Mesangial cell (primary cell): ENCODE measurements at places on chromosomes 6 and 20. TPM values are rescaled to one million over a fixed set of nuclear protein-coding genes. Genes with fewer than 3 reads are reported as not detected.

SOBP gene
- 0.63 and 0.98 TPM in 2 replicates for total RNA-seq

MLIP gene
- 0.25 TPM in 1 of 2 replicates, not detected in the other for total RNA-seq

SEMG1 gene
- not detected in 2 replicates for total RNA-seq

SPTLC3 gene
- total RNA-seq, result 3.7 and 8.7 TPM in 2 replicates

GHRH gene
- total RNA-seq, result not detected in 2 replicates

REM1 gene
- total RNA-seq, result not detected in 2 replicates

IMPG1 gene
- not detected in 2 replicates for total RNA-seq

KCNQ5 gene
- total RNA-seq, result 0.89 and 2.9 TPM in 2 replicates

HLA-DPB1 gene
- 6.8 and 41.1 TPM in 2 replicates for total RNA-seq

DYNLT1 gene
- 99.3 and 111 TPM in 2 replicates for total RNA-seq

CEP57L1 gene
- 8.0 and 14.3 TPM in 2 replicates for total RNA-seq

XRN2 gene
- total RNA-seq, result 57.8 and 58.3 TPM in 2 replicates

PAX1 gene
- total RNA-seq, result not detected in 2 replicates

LHFPL5 gene
- total RNA-seq, result 0.13 TPM in 1 of 2 replicates, not detected in the other

DAAM2 gene
- 1.8 and 5.2 TPM in 2 replicates for total RNA-seq

ZFP64 gene
- 43.3 and 46.3 TPM in 2 replicates for total RNA-seq

ZNF165 gene
- 0.89 and 1.1 TPM in 2 replicates for total RNA-seq

COL9A1 gene
- total RNA-seq, result not detected in 2 replicates

AAR2 gene
- 33.2 and 35.9 TPM in 2 replicates for total RNA-seq

SIGLEC1 gene
- total RNA-seq, result not detected in 2 replicates

HLA-DQB1 gene
- 1.0 TPM in 1 of 2 replicates, not detected in the other for total RNA-seq

EYS gene
- total RNA-seq, result not detected in 2 replicates

IDH3B gene
- total RNA-seq, result 96.6 and 108 TPM in 2 replicates

DLK2 gene
- 0.38 and 1.3 TPM in 2 replicates for total RNA-seq

RSPO3 gene
- 0.16 and 0.25 TPM in 2 replicates for total RNA-seq

WFDC5 gene
- not detected in 2 replicates for total RNA-seq

FOXC1 gene
- total RNA-seq, result 17.6 and 34.1 TPM in 2 replicates

LY6G6D gene
- not detected in 2 replicates for total RNA-seq

TPD52L1 gene
- 64.5 and 113 TPM in 2 replicates for total RNA-seq

CAP2 gene
- 12.3 and 13.4 TPM in 2 replicates for total RNA-seq

NANP gene
- total RNA-seq, result 3.7 and 5.4 TPM in 2 replicates

SYCP2 gene
- total RNA-seq, result 0.13 and 0.16 TPM in 2 replicates

TPBG gene
- 37.8 and 51.3 TPM in 2 replicates for total RNA-seq

PLCB4 gene
- 12.1 and 34.4 TPM in 2 replicates for total RNA-seq

CARMIL1 gene
- 13.2 and 25.7 TPM in 2 replicates for total RNA-seq

SMPD2 gene
- total RNA-seq, result 10.3 and 13.5 TPM in 2 replicates

MAS1 gene
- total RNA-seq, result not detected in 2 replicates

C6orf141 gene
- 2.3 and 9.1 TPM in 2 replicates for total RNA-seq

WASF1 gene
- total RNA-seq, result 9.5 and 18.6 TPM in 2 replicates

GRIK2 gene
- 1.0 and 1.1 TPM in 2 replicates for total RNA-seq

TTK gene
- total RNA-seq, result 1.4 and 34.1 TPM in 2 replicates

COL21A1 gene
- total RNA-seq, result 1.0 TPM in 1 of 2 replicates, not detected in the other

NKAIN2 gene
- 0.33 and 0.76 TPM in 2 replicates for total RNA-seq

GMPR gene
- total RNA-seq, result 2.4 and 2.6 TPM in 2 replicates

MUC21 gene
- not detected in 2 replicates for total RNA-seq

SDC4 gene
- total RNA-seq, result 92.6 and 201 TPM in 2 replicates

ADGRF5 gene
- total RNA-seq, result under 0.01 TPM in 2 replicates

APCDD1L gene
- total RNA-seq, result 8.0 and 27.9 TPM in 2 replicates

SLC24A3 gene
- 0.16 and 0.76 TPM in 2 replicates for total RNA-seq

FBXL4 gene
- 7.3 and 10.5 TPM in 2 replicates for total RNA-seq
